Nucleus accumbens (tissue), 56 donors: ENCODE measurements at places on chromosomes 1 and 21.

- no peak for DNase-seq
Observed at GRCh38 chr21:38788275-38788905, 17.3 kb upstream of the ETS2 start.

DNA sequence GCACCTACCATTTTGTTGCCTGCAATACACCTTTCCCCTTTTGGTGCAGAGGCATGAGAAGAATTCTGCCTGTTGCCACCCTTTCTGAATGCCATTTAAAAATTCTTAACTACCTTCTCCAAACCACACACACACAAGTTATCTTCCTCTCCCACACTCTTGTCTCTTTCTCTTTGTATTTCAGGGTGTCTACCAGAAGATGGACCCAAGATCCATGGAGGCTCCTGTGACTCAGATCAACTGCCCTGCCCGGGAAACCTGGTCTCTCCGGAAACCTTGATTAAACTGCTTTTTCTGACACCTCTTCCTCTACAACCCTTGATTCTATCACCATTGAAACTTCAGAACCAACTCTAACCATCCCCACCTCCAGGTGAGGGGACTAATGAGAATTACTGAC is 2.4 kb upstream of the TARS2 start:
- DNase-seq = no peak

DNA sequence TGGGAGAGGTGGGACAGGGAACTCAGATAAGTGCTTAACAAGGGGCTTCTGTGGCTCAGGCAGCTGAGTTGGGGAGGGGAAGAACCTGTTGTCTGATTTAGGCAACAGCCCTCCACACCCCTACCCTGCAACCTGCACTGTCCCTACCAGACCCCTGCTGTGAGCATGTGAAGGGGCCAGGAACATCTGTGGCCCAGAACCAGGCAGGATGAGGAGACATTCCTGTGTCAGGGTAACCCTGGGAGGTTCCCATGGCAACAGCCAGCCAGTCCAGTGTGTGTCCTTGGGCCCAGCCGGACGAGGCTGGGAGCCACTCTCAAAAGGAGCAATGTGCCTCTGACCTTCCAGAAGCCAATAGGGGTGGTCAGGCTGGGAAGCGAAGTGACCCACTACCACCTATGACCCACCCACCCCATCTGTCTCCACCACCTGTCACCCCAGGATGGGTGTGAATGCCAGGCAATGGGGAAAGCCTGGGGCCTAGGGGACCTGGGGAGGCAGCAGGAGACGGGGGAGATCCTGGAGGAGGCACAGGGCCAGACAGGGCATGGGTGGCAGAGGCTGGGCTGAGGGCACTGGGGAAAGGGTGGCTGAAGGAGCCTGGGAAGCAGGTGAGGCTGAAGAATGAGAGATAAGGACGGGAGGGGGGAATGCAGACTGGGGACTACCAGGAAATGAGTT is 5.0 kb upstream of the PMVK start:
- DNase-seq = no peak

DNA sequence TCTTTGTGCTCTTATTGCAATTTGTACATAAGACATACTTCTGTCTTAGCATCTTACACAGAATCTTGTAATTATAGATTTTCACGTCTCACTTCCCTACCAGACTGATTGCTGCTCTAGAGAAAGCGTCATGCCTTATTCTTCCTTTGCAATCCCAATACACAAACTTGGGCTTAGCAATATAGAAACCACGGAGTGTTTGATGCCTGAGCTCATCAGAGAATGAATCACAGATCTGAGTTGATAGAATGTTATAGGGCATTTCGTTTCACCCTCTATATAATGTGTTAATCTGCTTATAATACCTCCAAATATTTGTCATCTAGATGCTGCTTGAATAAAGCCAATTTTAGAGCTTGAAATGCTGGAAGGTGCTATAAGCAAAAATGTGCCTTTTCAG is 6.6 kb downstream of the FMO1 start:
- DNase-seq = no peak

DNA sequence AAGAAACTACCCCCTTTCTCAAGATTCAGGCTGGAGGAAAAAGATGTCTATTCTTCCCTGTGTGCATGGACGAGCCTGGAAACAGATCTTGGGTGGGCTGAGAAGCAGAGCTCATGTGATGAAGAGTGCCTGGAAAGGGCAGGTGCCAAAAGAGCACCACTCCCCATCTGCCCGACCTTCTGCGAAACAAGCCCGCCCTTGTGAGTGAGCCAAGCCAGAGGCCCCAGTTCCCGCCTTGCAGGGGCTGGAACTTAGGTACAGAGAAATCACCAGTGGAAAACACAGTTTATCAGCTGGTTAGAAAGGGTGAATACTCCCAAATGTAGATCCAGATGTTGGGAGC is 26.7 kb upstream of the A3GALT2 start:
- DNase-seq = no peak

DNA sequence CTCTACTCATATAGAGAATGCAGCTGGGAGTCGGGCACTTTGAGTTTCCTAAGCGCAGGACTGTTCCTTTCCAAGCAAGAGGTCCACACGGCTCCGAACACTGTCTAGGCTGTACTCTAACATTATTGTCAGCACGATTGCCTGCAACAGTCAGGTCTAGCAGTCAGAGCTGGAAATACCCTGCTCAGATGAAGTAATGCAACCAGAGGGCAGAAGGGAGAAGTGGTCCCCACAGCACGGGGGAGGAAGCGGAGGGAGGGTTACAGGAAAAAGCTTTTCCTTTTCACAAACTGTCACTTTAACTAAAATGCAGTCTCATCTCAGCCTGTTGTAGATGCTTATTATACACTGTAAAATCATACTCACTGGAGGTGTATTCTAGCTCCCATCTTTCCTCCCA is 98.9 kb upstream of the SLC44A3 start:
- DNase-seq = no peak

DNA sequence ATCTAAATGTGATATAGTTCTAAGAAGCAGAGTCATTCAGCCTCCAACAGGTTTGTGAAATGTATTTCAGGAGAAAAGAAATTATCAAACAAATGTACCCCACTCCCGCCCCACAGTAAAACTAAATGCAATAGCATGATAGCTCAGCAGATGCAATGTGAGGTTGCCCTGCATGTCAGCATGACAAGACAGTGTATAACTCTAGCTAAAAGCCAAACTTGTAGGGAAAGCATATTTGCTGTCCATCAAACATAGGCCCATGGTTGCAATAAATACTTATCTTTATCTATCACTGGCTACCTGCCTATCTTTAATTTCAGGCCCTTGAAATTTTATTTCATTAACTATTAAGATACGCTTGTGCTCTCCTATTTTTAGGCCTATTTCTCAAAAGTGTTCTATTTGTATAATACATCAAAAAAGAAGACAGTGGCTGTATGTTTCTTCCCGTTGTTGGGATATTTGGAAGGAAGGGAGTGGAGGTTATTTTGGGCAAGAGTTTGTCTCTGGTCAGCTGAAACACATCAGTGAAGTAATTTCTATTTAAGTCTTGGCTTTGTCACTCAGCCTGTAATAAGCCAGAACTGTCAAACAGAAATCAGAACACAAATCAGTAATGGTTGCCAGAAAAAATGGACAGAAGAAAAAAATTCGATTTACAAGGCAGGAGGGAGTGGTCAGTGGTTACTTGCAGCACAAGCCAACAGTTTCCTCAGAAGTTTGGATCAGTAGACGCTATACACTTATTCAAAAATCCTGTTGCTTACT is 307.4 kb upstream of the ADGRL2 start:
- DNase-seq = no peak

- DNase-seq = no peak
Observed at GRCh38 chr1:201906336-201906735, 17.6 kb downstream of the SHISA4 start.

GRCh38 chr1:84089465-84089864 is 54.6 kb upstream of the PRKACB start:
- DNase-seq = no peak

- no peak for DNase-seq
Observed at GRCh38 chr1:174797398-174797797, 202.3 kb upstream of the CACYBP start.

DNA sequence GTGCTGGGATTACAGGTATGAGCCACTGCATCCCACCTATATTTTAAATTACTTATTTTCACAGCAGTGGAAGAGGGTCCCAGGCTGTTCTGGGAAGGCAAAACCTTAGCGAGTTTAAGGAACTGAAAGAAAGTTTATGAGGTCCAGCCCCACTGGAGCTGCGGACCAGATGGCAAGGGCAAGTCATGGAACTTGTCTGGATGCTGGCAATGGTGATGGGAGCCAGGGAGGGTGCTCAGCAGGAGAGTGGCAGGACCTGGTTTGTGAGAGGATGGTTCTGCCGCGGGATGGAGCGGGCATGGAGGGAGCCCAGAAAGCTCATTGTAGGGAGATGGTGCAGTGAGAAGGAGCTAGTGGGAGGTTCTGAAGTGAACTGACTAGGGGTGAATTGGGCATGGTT is 50.6 kb upstream of the SLC45A1 start:
- DNase-seq = no peak

- DNase-seq = peak; percentile 18
Observed at GRCh38 chr1:35573198-35574124, at the start of gene TFAP2E. Gene TFAP2E, plus strand, starts transcription at chr1:35573314. Its CDS starts 264 bp downstream, at chr1:35573578.

DNA sequence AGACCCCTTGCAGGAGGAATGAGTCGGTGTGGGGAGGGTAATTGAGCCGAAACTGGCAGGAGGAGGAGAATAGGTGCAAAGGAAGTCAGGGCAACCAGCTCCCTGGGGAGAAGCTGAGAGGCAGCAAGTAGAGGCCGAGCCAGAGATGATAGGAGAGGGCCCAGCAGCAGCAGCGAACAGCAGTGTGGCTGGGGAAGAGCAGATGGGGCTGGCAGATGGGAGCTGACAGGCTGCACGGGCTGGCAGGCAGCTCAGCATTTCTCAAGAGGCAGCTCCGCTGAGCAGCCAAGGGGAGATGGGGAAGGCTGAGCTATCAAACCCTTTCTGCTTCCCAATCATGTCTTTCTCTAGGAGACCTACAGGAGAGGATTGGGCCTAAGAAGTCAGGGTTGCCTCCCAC is 158.2 kb downstream of the TRIM33 start:
- no peak for DNase-seq

DNA sequence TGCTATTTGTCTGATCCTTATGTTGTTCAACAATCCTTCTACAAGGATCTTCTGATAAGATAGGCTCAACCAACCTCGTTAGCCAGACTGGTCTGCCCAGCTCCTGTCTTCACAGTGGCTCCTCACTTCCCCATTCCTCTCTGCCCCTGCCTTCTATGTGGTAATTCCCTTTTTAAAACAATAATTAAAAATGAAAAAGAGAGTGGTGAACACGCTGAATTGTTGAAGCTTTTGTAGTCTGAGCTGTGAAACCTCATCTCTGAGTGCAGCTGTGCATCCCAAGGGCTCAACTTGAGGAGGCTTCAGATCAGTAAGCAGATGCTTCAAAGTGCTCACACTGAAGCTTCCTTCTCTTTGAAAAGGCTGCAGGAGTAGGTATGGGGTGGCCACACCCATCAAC is 70.7 kb upstream of the JUN start:
- DNase-seq = no peak

DNA sequence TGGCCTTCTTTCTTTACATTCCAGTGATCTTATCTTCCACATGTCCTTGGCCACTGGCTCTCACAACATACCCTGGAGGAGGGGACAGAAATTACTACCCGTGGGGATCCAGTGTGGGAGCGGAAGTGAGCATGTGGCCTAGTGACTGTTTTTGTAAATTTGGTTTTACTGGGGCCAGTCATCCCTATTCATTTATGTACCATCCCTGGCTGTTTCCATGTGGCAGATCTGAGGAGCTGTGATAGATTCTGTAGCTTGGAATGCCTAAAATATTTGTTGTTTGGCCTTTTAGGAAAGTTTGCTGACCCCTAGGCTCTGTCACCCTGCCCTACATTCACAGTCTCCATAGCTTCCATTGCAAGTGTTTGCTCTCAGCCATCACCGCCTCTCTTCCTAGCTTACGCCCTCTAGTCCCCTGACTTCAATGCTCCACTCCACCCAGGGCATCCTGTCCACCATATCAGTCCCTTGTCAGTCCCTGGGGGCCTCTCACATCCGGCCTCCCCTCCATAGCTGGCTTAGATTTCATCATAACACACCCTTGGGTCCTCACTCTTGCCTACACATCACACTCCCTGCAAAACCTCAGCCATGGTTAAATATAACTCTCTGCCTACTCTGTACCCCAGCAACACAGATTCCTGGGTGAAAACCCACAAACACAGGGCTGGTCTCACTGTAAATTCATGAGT is 25.8 kb downstream of the DHCR24 start:
- no peak for DNase-seq

DNA sequence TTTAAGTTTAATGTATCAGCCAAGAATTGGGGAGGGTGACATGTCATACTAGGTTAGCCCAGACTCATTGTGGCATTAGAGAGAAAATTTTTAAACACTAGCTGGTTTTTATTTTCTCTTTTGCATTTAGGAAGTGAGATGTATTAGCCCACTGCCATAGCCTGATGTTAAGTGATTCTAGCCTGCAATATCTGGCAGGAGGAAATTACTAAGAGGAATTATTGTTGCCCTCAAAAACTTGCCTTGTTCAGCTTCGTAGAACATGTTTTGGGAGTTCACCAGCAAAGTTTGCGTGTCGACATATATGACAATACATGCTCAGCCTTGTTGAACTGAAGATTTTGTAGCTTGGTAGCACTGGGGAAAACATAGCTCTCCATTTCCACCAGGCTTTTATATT is 12.5 kb downstream of the ADAM30 start:
- DNase-seq = no peak

GRCh38 chr21:27466140-27466539 is 499.3 kb upstream of the ADAMTS5 start:
- DNase-seq = no peak

GRCh38 chr1:101088431-101088830 is 62.8 kb upstream of the DPH5 start:
- DNase-seq = no peak
